ENCODE measurements at places on chromosomes 13 and 19.

GRCh38 chr13:28467034-28467433 is 27.9 kb downstream of the FLT1 start:
- DNase-seq = peak; percentile 84

- DNase-seq = no peak
Measured at GRCh38 chr19:53055117-53055516, 10.6 kb downstream of the ERVV-2 start.

GRCh38 chr13:108176685-108177274 is 38.6 kb downstream of the LIG4 start:
- DNase-seq = peak; percentile 2

GRCh38 chr19:39389631-39390414 is 1.1 kb downstream of the PAF1 start:
- no peak for DNase-seq

DNA sequence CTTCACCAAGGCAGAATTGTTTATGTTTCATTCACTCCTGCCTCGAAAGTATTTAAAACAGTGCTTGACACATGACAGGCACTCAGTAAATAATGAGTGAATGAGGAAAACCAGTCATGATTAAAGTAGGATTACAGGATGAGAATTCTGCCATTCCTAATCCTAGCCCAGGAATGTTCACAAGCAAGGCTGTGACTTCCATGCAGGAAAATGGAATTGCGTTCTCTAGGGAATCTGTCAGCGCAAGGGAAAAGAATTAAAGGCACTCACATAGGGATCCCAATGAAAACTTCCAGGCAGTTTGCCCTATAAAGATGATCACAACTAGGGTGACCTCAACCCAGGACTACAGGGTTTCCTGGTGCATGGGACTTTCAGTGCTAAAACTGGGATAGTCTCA is 143.4 kb downstream of the CYSLTR2 start:
- no peak for DNase-seq

GRCh38 chr13:93307651-93308050 is 81.0 kb downstream of the GPC6 start:
- DNase-seq = no peak

DNA sequence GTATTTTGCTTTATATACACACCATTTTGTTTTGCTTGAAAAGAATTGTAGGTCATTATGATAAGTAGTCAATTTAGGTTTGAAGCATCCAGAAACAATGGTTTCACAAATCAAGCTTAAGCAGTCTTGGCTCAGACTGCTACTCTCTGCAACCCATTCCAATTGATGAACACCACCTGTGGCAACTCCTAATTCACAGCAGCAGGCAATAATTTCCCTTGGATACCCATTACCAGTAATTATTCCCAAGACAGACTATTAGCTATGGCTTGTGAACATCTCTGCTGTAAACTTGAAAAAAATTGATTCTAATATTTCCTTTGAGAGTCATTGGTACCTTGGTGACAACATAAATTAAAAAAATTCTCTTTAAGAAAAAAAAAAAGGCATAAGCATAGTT is 299.3 kb upstream of the SLITRK6 start:
- no peak for DNase-seq

DNA sequence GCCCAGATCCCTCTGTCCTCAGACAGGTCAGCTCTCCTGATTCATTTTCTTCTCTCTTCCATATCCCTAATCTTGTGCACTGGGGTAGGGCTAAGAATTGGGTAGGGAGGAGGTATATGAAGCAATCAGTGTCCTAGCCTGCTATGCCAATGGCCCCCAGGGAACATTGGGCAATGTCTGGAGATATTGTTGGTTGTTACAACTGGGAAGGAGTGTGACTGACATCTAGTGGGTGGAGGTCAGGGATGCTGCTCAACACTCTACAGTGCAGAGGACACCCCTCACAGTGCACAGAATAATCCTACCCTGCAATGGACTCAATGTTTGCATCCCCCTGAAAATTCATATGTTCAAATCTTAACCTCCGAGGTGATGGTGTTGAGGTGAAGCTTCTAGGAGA is 57.5 kb downstream of the CPAMD8 start:
- peak; percentile 73 for DNase-seq

DNA sequence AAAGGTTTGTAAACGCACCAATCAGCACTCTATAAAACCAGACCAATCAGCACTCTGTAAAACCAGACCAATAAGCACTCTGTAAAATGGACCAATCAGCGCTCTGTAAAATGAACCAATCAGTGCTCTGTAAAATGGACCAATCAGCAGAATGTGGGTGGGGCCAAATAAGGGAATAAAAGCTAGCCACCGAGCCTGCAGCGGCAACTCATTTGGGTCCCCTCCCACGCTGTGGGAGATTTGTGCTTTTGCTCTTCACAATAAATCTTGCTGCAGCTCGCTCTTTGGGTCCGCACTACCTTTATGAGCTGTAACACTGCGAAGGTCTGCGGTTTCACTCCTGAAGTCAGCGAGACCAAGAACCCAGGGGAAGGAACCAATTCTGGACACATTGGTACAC is 28.0 kb downstream of the ZNF175 start:
- no peak for DNase-seq

DNA sequence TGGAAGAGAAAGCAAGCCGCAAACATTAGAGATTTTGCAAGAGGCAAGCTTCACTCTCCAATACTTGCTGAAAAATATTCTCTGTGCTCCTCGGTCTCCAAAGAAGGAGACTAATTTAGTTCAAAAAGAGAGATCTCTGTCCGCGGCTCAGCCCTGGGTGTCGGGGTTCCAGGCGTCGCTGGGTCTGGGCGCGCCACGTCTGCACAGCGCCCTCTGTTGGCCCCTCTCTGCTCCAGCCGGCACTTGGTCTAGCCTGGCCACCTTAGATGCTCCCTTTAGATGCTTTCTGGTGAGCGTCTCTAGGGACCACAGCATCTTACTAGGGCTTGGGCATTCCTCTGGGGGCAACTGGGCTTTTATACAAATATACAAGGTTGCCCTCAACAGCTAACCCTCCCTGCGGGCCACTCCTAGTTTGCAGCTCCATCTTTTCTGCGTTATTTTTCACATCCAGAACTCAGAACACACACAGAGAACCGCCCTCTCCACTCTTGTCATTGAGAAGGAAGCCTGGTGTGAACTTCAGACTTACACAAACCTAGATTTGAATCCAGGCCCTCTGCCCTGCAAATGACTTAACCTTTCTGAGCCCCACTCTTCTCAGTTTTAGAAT is 78.3 kb downstream of the CYSLTR2 start:
- peak; percentile 40 for DNase-seq

GRCh38 chr13:45132369-45133064 is 12.2 kb downstream of the GTF2F2 start:
- peak; percentile 44 for DNase-seq

- DNase-seq = no peak
Measured at GRCh38 chr19:30743011-30743410, 370.8 kb downstream of the ZNF536 start.

DNA sequence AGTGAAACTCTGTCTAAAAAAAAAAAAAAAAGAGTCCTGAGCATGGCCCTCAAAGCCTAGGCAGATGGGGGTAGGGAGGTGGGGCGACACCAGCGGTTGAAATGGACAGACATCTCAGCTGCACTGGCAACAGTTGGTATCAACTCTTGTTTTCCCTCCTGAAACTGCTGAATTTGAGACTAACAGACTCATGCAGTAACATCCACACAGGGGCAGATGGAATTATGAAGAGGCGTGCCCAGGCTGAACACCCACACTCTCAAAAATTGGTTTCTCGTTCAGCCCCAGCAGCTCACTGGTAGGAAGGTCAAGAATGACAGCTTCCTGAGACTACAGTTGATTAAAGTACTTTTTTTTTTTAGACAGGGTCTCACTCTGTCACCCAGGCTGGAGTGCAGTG is 24.1 kb downstream of the PBX4 start:
- DNase-seq = no peak

DNA sequence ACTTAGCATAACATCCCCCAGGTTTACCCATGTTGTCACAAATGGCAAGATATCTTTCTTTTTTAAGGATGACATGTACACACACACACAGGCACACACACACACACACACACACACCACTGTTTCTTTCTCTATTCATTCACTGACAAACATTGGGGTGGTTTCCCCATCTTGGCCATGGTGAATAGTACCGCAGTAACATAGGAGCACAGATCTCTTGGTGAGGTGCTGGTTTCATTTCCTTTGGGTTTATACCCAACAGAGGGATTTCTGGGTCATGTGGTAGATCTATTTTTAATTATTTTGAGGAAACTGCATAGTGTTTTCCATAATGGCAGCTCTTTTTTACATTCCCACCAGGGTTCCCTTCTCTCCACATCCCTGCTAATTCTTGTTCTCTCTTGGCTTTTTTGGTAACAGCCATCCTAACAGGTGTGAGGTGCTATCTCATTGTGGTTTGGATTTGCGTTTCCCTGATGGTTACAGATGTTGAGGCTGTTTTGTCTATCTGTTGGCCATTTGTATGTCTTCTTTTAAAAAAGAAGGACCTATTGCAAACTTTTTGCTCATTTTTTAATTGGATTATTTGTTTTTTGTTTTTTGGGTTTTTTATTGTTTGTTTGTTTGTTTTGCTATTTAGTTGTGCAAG is 251.7 kb upstream of the IRS2 start:
- no peak for DNase-seq

GRCh38 chr19:38031423-38031770 is 124.4 kb downstream of the SIPA1L3 start:
- DNase-seq = no peak

GRCh38 chr13:97091196-97091595 is 96.9 kb upstream of the OXGR1 start:
- DNase-seq = no peak

GRCh38 chr13:83815598-83815997 is 66.7 kb downstream of the SLITRK1 start:
- no peak for DNase-seq

GRCh38 chr13:20401531-20401930 is 124.1 kb downstream of the CRYL1 start:
- no peak for DNase-seq

DNA sequence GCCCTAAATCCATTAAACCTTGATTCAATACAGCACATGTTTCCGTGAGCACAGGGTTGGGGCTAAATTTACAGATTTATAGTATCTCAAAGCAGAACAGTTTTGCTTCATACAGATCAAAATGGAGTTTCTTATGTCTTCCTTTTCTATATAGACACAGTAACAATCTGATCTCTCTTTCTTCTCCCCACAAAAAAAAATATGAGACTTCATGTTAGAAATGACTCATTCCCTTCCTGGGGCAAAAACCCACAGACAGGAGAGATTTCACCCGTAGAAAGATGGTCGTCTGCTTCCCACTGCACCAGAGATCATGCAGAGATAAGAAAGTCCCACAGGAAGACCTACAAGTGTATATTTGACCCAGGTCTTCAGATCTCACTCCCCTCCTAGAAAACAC is 7.7 kb upstream of the ZNF611 start:
- no peak for DNase-seq

- peak; percentile 86 for DNase-seq
Measured at GRCh38 chr19:18364826-18365528, 21.0 kb upstream of the GDF15 start.

GRCh38 chr19:40234429-40235237 is 8.1 kb upstream of the CCNP start:
- no peak for DNase-seq

- DNase-seq = no peak
Measured at GRCh38 chr13:94218537-94218936, 260.9 kb downstream of the DCT start.

DNA sequence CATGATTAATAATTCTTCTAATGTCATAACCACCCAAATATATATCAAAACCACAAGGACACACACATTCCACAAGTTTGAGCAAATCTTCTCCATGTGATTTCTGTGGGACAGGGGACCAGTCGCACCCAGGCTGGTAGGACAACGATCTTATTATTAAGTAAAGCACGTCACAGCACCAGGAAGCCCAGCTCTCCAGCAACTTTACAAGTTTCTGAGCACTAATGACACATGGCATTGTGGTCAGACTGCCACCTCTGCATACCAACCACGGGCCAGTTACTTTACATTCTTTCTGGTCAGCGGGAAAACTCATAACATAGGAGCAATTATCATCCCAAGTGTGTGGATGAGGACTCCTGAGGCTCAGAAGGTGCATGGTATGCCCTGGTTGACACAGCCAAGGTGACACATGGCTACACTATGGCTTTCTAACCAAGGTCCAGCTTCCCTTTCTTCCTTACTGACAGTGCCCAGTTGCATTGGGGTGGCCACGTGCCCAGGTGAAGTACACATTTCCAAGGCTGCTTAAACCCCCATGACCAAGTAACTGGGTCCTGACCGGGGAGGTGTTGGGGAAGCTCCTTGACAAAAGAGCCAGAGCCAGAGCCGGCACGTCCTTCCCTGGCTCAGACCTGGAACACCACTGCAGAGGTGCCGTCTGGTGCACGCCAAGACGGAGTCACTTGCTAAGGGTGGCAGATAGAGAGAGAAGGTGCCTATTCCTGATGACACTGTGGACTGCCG is 27.4 kb downstream of the LATS2 start:
- DNase-seq = no peak

DNA sequence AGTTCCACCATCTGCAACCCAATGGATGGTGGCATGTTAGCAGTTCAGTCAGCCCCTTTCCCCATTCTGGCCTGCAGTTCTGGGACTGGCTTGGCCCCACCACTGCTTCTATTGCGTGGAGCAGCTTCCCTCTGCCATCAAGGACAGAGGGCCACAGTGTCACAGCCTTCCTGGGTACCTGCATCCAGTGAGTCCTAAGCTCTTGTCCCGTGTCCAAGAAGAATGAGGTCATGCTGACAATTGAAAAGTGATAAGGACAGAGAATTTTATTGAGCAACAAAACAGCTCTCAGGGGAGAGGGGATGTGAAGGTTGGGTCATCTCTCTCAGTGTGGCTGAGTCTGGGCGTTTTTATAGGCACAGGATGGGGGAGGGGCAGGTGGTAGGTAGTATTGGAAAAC is 33.5 kb upstream of the SIN3B start:
- no peak for DNase-seq

DNA sequence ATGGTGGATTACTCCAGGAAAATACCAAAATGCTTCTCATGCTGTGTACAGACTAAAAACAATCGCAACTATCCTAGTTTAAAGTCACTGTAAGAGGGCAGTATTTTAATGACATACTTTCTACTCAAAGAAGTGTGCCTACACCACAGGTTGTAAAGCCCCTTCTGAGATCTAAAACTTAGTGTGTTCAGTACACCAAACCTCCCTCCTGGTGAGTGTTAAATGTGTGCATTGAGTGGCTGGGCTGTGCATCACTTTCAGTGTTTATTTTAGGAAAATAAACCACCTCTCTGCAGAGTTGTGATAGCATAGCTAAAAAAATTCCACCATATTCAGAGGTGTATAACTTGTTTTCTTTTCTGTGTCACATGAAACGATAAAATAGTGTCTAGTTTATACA is 263.7 kb downstream of the DACH1 start:
- DNase-seq = no peak

DNA sequence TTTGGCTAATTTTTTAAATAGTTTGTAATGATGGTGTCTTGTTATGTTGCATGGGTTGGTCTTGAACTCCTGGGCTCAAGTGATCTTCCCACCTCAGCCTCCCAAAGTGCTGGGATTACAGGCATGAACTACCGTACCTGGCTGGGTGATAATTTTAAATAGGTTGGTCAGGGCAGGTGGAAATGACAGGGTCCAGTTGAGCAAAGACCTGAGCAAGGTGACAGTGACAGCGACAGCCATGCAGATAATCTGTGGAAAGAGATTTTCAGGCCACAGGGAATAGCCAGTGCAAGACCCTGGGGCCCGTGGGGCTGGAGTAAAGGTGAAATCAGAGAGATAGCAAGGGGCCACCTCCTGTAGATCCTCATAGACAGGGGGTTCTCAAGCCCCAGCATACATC is 3.5 kb downstream of the SPACA6 start:
- no peak for DNase-seq

GRCh38 chr13:25286308-25286968 is 850 bp downstream of the MTMR6 start:
- DNase-seq = peak; percentile 83
